ENCODE measurements at places on chromosomes 12 and 14.
A peak's percentile ranks its signal among the peaks of the same experiment; 100 is the strongest.

- DNase-seq, result no peak
Observed at GRCh38 chr12:111352296-111352993, 16.4 kb downstream of the PHETA1 start.

DNA sequence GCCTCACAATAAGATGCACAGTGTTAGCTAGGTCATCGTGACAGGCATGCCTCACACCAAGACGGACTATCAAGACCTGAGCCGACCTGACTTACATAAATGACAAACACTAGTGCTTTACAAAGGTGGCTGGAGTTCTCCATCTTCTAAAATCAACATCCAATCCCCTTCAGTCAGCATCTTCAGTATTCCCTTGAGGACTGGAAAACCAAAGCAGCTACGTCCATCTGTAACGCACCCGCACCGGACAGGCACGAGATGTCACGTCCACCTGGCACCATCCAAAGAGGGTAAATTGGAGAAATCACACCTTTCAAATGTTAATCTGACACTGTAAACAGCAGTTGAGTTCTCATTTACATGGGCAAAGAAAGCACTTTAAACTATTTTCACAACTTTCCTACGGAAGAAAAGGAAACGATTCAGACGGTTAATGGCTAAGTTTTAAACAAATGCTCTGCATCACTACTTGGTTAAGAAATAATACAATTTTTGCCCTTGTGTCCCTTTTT is 130.2 kb downstream of the PRICKLE1 start:
- DNase-seq, result no peak

DNA sequence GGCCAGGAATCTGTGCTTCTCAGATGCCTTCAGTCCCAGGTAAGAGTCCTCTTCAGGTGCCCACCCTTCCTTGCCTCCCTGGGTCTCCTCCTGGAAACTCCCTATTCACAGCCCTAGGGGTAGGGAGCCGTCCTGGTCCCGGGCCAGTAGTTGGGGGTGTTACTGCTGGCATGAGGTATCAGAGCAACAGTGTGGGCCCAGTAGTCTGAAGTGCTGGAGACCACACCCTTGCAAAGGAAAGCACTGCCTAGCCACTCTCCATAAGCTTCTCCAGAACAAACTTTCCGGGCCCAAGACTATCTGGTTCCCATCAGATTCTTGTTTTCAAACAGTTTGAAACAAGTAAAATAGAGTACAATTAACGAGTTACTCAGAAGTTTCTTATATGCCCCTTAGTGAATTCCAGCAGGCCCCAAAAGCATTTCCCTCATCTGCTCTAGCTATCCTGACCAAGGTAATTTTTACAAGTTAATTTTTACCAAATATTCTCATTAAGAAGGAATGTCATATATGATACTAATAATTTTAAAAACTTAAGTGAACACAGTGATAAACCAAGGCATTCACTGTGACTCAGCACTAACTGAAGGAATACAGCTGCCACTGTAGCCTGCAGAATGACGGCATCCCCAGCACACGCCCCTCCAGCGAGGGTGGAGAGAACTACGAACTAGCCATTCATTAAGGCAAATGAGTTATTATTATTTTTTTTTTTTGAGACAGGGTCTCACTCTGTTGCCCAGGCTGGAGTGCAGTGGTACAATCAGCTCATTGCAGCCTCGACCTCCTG is 49.4 kb downstream of the MOK start:
- no peak for DNase-seq

GRCh38 chr12:49200919-49201594 is 12.2 kb upstream of the TUBA1A start:
- DNase-seq, result no peak

DNA sequence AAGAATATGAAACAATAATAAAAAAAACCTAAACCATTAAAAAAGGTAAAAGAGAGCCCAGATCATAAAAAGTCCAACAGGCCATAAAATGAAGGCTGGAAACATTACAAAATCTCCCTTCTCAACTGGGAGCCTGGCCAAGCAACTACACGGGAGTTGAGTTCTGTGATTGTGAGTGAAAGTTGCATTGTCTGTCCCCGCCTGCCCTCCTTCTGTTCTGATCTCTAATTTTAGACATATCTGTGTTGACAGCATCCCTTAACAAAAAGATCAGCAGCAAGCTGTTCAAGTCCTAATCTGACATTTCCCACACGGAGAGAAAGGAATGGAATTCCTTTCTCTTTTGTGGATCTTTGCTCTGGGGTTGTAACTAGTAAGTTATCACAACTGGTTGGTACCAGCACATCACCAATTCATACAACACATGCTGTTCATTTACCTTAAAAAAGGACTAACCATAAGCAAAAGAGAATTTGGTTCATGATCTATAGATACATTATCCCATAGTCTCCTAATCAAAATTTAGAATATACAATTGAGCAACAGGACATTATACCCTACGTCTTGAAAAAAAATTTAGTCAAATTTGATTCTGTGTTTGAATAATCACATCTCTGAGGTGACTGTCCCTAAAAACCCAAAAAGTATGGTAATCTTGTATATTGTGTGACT is 205.1 kb upstream of the GZMB start:
- DNase-seq, result no peak

DNA sequence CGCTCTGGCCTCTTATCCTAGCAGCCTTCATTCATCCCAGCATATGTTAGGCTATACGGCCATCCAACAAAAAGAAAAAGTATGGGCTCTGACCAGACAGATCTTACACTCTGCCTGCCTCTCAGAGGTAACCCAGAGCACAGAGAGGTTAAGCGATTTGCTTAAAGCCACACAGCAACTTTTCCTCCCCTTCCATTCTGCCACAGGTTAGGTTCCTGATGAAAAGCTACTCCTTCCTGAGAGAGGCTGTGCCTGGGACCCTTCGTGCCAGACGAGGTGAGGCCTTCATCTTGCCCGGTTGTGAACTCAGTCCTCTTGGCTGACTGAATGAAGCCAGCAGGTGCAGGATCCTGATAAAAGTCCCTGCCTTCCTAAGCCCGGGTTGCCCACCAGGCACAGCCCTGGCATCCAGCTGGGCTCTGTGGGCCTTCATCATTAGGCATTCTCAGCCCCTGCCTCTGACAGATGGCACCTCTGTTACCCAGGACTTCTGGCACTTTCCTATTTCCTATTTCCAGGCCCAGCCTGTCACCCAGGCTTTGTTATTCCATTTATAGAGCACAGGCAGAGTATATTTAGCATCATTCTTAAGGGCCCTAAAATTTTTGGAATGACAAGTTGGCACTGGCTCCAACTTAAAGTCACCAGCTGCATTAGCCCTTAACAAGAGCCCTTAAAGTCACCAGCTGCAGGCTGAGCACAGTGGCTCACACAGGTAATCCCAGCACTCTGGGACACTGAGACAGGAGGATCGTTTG is 12.8 kb downstream of the SOAT2 start:
- DNase-seq, result no peak

GRCh38 chr12:111313833-111314259 is 55.0 kb downstream of the PHETA1 start:
- peak; percentile 42 for DNase-seq

DNA sequence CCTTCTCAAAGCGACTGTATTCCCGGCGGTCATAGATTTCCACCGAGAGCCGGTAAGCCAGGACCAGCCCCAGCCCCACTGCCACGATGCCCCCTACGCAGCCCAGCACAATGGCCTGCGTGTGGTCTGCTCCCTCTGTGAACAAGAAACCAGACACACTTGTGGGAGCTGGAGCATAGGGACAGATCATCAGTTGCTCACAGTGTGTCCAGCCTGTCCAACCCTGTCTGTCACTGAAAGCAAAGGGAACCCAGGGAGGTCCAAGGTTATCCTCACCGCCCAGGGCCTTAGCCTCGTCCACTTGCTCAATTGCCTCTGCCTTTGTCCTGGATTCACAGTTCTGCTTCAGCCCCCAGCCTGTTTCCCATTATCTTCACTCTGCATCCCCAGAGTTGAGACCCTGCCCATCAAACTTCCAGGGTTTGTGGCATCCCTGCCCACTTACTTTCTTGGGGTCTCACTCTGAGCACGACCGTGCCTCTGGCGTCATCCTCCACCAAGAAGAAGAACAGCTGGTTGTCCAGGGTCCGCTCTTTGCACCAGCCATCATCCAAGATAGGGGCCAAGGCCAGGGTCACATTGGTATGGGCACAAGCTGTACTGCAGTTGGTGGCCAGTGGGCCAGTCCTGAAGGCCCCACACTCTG is 11.3 kb upstream of the CSAD start:
- no peak for DNase-seq

- DNase-seq, result peak; percentile 31
Observed at GRCh38 chr14:54691525-54692283, 124.8 kb downstream of the SAMD4A start.
